ENCODE measurements at places on chromosomes 13 and 19. TPM values are rescaled to one million over a fixed set of nuclear protein-coding genes. Genes with fewer than 3 reads are reported as not detected.

The IFNL1 gene
- not detected for total RNA-seq

The WDR87 gene
- not detected for total RNA-seq

The ZNF799 gene
- total RNA-seq: 4.1 TPM

The ZNF541 gene
- 0.47 TPM for total RNA-seq

The POLRMT gene
- 33.6 TPM for total RNA-seq

The C5AR1 gene
- total RNA-seq: 42.5 TPM

The WIZ gene
- total RNA-seq: 17.4 TPM

The GNG7 gene
- total RNA-seq: 1.3 TPM

DNA sequence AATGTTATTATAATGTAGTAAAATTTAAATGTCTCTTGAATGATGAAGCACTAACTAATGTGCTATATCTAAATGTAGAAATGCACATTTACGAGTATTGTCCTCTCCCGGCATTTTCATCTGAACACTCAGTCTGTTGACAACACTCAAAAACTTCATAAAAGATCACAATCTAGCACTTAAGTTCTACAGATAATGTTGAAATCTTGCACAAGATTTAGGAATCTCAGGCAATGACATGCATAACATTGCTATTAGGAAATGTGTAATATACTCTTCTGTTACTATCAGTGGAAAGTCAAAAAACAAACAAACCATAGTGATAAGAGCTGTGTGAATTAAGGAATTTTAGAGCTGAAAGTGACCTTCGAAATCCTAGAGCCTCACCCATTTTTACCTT lies 37.5 kb upstream of the XPO4 start:
- no peak for DNase-seq

DNA sequence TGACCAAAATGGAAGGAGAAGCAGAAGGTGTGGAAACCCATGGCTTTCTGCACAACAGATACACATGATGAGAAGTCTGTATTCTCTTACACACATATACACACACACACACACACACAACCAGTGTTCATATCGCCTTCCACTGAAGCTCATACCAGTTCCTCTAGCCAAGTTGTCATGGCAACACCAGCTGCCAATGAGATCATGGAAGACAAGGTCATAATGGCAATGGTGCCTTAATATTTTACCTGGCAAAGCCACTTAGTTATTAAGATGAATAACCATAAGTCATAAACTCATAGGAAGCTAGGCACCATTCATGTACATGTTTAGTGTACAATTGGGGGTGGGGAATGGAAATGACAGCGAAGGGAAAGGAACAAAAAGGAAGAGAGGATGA lies 2.6 kb upstream of the DHRS12 start:
- no peak for DNase-seq

DNA sequence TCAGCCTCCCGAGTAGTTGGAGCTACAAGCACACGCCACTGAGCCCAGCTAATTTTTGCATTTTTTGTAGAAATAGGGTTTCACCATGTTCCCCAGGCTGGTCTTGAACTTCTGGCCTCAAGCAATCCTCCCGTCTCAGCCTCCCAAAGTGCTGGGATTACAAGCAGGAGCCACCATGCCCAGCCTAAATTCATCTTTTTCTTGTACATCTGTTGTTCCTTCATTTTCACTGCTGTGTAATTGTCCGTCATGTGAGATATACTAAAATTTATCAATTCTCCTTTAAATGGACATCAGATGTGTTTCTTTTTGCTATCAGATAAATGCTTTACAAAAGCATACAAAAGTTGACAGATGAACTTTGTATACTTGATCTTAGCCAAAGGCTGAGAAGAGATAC lies 22.9 kb downstream of the DYRK1B start:
- DNase-seq: no peak

DNA sequence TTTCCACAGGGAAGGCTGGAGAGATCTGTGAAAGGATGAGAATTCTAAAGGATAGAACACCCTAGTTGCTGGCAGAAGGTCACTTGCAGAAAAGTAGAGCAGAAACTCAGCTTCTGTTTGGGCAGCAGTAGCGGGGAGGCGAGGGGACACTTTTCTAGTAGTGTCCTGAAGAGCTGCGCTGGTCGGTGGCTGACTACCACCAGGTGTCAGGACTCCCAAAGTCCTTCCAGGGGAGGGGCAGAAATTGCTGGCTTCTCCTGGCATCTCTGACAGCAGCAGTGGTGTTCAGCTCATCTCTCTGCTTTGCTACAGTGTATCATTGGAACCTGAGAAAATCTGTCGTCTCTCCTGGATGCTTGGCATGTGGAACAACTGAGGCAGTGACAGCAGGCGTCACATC lies 120.9 kb downstream of the ZDHHC20 start:
- DNase-seq: no peak

DNA sequence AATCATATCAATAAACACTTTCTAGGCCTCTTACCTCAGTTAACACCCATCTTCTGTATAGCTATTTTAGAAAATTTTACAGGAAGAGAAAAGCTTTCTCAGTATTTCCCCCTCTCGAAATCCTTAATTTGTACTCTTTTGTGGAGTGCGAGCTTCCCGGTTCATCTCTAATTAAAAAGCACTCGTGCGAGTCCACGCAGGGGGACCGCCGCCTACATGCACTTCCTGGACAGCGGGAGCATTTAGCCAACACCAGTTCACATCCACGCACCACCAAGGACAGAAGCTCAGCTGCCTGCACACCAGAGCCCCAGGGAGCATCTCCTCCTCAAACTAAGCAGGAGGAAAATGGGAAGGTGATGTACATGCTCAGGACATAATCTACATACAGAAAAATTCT lies 60.0 kb downstream of the RASA3 start:
- peak; percentile 18 for DNase-seq

DNA sequence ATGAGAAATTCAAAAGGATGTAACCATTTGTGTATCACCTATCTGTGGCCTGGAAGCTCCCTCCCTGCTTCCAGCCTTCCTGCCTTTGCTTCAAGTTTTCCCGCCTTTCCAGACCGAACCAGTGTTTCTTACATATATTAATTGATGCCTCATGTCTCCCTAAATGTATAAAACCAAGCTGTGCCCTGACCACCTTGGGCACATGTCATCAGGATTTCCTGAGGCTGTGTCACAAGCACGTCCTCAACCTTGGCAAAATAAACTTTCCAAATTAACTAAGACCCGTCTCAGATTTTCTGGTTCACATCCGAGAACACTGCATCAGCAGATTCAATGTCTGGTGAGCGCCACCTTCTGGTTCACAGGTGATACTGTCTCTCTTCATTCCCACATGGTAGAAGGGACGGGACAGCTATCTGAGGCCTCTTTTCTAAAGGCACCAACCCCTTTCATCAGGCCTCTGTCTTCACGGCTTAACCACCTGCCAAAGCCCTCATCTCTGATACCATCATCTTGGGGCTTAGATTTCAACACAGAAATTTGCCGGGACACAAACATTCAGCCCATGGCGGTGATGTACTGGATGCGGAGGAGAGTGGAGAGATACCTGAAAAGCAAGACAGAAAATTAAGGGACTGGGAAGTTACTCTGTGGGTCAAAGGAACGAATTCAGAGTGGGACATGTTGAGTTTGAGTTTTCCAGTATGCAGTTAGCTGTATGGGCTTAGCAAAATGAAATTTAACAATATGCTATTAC lies 58.7 kb upstream of the PABPC3 start:
- DNase-seq: no peak

- DNase-seq: no peak
These were observed 194.0 kb downstream of the NDFIP2 start for GRCh38 chr13:79674765-79675515.

- no peak for DNase-seq
These were observed 408.0 kb downstream of the DIAPH3 start for GRCh38 chr13:59755632-59756290.

DNA sequence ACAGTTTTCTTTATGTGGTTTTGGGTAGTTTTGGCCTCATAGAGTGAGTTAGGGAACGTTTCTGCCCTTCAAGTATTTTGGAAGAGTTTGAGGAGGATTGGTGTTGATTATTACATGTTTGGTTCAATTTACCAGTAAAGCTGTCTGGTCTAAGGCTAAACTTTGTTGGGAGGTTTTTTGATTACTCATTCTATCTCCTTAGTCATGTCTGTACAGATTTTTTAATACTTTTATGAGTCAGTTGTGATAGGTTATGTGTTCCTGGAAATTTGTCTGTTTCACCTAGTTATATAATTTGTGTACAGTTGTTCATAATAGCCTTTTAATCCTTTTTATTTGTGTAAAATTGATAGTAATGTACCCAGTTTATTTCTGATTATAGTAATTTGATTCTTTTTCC lies 20.4 kb downstream of the RNF17 start:
- no peak for DNase-seq

DNA sequence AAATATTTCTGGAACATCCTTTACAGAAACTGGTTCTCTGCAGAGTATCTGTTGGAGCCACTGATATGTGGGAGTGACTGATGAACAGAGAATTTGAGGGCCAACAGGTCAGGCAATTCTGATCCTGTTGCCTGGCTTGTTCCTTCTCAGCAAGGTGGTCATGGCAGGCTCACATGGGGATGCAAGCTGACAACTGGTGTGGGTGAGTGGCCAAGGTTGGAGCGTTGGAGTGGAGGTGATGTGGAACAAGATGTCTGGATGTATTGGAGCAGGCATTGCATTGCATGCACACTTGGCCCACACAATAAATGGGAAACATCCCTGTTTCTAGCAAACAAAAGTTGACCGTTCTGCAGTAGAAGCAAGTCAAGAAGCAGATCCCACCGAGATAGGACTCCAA lies 380.7 kb downstream of the ZNF536 start:
- no peak for DNase-seq

GRCh38 chr19:29514525-29515232 lies 11.1 kb upstream of the VSTM2B start:
- DNase-seq: no peak

GRCh38 chr13:59392328-59392727 lies 771.4 kb downstream of the DIAPH3 start:
- no peak for DNase-seq

- no peak for DNase-seq
These were observed 16.6 kb downstream of the GPI start for GRCh38 chr19:34381399-34382251.

GRCh38 chr19:46480415-46480814 lies 9.1 kb upstream of the PNMA8A start:
- no peak for DNase-seq

DNA sequence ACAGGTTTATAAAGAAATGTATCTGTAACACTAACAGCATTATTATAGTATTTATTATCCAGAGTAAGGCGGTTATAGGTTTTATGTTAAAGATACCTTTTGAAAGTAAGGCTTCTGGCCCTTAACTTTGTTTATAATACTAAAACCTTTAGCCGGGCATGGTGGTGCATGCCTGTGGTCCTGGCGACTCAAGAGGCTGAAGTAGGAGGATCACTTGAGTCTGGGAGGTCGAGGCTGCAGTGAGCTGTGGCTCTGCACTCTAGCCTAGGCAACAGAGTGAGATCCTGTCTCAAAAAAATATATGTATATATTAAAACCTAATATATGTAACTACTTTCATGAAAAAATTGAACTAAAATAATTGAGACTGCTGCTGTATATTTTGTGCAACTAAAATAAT lies 98.7 kb upstream of the KLF5 start:
- DNase-seq: no peak

- DNase-seq: no peak
These were observed 320.7 kb downstream of the DIAPH3 start for GRCh38 chr13:59843040-59843439.
